ENCODE measurements at places on chromosomes 7 and 10. TPM values are rescaled to one million over a fixed set of nuclear protein-coding genes. Genes with fewer than 3 reads are reported as not detected.

- no peak for DNase-seq
Measured at GRCh38 chr10:70809011-70809611, 6.6 kb upstream of the SGPL1 start.

YKT6 gene
- 116 TPM for total RNA-seq

PCGF6 gene
- total RNA-seq: 10.7 TPM

- no peak for DNase-seq
Measured at GRCh38 chr10:5443429-5443828, 31.1 kb downstream of the NET1 start.

GFRA1 gene
- total RNA-seq: 112 TPM

Measured in renal cortical epithelial cell (primary cell).